Neural cell (in vitro differentiated cells): ENCODE measurements at places on chromosomes 7 and 10. TPM values are rescaled to one million over a fixed set of nuclear protein-coding genes. Genes with fewer than 3 reads are reported as not detected.

The KCNH2 gene
- 24.4 and 35.5 TPM in 2 replicates for polyA plus RNA-seq

The OR2A1 gene
- not detected in 2 replicates for polyA plus RNA-seq

The CYP17A1 gene
- not detected in 2 replicates for polyA plus RNA-seq

The RP9 gene
- polyA plus RNA-seq = 19.7 and 36.9 TPM in 2 replicates

The DAGLB gene
- polyA plus RNA-seq = 32.3 and 48.9 TPM in 2 replicates

The ABLIM1 gene
- polyA plus RNA-seq = 9.6 and 10.1 TPM in 2 replicates

The ASZ1 gene
- polyA plus RNA-seq = not detected in 2 replicates
